ENCODE measurements at places on chromosomes 11 and 22.

DNA sequence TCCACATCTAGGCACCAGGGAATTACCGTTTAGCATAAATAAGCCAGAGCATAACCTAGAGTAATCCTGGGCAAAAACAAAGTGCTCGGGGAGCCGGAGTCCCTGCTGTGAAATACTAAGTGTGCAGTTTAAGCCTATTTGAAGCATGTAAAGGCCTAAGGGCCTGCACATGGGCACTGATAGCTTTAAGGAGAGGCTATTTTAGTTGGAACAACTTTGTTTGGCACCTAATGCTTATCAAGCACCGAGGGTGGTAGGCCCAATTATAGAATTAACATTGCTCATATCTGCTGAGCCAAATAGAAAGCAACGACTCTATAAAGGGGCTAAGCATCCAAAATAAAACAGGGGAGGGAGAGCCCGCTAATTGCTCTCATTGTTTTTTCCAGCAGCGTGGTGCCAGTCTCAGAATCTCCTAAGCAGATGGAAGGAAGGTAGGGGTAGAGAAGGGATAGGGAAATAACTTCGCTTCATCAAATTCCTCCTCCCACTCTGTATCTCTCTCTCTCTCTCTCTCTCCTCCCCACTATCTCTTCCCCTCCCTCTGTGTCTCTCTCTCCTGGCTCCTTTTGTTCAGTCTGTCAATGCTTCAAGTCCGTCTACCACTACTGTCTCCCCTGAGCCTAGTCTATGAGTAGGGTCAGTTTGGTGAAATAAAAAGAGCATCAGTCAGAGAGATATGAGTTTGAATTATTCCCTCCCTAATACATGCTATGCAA, 292.8 kb downstream of the NXPE2 start:
- DNase-seq: no peak

DNA sequence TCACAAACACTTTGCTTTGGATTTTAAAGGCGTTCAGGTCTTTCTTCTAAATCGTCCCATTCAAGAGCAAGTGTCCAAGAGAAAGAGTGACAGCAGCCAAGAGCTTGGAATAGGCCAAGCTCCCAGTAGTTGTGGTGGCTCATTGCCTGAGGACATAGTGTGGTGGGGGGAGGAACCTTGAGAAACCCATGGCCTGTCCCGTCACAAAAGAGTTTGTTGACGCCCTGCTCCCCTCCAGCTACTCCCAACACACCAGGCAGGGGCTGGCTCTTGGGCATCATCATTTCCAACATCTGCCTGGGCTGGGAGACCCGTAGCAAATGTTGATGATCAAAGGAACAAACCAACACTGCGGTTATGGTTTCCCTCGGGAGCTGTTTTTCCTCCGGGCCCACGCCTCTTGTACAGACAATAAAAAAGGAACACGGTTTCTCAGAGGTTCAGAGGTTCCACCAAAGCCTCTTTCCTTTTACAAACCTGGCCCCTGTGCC, 20.8 kb downstream of the FADS3 start:
- DNase-seq: no peak

DNA sequence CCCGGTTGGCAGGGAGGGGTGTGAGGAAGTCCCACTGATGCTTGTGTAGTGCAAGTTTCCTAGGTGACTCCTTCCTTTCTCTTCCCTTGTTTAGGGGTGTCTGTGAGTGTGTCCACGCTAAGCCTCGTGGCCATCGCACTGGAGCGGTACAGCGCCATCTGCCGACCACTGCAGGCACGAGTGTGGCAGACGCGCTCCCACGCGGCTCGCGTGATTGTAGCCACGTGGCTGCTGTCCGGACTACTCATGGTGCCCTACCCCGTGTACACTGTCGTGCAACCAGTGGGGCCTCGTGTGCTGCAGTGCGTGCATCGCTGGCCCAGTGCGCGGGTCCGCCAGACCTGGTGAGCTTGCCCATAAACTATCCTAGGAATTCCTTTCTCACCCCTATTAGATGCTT, 10.4 kb downstream of the CCKBR start:
- DNase-seq: no peak

DNA sequence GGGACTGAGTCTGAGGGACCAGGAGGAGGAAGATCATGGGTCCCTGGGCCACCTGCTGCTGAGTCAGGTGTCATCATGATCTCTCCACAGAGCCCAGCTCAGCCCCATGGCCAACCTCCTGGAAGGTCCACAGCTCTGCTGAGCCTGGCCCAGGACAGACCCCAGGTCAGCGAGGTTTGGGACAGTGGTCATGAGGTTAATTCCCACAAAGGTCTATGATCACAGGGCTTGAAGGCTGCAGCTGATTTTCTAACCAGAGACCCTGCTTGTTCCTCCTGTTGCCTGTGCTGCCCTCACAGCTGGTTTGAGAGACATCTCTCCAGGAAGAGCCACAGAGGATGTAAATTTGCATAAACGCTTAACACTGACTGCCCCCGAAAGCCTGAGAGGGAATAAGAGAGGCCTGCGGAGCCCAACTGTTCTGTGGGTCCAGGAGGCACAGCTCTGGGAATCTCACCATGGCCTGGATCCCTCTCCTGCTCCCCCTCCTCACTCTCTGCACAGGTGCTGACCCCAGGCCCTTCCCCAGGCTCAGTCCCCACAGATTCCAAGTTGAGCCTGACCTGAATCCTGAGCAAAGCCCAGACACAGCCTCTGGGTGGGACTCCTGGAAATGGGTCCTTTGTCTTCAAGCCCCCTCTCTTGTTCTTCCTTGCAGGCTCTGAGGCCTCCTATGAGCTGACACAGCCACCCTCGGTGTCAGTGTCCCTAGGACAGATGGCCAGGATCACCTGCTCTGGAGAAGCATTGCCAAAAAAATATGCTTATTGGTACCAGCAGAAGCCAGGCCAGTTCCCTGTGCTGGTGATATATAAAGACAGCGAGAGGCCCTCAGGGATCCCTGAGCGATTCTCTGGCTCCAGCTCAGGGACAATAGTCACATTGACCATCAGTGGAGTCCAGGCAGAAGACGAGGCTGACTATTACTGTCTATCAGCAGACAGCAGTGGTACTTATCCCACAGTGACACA, 102.8 kb downstream of the GGTLC2 start:
- DNase-seq: no peak

DNA sequence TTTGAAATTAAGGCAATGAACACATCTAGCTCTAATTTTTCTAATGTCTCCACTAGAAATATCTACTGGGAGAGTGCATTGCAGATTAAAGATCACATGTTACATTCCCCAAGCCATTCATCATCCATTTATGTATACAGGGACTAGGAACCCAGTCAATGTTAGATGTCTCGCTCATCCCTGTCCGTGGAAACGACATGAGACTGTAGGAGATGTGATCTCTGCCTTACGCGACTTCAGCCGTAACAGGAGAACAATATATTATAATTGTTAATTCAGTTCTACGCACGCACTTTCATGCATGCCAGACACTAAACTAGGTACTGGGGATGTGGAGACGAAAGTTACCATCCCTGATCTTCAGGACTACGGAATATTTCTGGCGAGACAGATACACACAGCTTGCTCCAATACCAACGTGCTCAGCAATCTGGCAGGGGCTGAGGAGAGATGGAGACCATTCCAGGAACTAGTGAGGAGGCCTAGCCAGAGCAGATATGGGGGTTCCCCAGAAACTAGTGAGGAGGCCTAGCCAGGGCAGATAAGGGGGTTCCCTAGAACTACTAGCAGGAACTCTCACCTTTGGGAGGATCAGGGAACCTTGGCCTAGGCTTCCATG, 706 bp downstream of the DCPS start:
- DNase-seq: no peak

DNA sequence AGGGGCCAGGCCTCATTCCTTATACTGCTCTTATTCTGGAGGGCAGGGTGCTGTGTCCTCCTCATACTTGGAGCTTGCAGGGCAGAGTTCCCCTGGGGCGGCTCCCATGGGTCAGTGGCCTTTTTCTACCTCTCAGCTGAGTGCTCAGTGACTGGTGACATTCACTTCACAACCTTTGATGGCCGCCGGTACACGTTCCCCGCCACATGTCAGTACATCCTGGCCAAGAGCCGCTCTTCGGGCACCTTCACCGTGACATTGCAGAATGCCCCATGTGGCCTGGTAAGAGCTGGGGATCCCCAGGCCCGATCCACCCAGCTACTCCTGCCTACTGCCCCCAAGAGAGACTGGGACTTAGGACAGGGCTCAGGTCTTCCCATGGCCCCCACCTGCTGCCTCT, 14.5 kb downstream of the OTOG start:
- no peak for DNase-seq

DNA sequence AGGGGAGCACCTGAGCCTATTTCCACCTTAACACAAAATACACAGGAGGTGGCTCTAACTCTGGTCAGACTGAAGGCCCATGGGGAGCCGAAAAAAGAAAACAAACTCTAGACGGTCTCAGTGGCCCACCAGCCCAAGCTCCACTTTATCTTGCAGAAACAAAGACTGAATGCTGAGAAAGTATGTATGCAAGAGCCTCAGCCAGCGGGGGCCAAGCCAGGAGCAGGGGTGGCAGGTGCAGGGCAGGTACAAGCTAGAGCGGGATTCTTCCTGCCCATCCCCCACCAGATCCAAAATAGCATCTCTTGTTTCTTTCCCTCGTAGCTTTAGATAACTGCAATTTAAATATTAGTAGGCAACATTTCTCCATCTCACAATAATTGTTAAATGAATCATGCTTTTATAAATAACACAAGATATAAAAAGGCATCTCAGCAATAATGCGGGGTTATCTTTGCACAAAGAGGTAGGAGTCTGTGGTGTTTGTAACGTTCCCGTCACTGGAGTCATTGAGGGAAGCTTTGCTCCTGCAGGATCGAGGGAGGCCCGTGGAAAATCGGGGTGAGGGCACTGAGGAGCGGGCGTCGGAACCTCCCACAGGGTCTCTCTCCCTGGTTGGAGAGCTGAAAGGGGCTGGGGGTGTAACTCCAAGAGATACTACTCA, 418.0 kb downstream of the SHANK2 start:
- no peak for DNase-seq

DNA sequence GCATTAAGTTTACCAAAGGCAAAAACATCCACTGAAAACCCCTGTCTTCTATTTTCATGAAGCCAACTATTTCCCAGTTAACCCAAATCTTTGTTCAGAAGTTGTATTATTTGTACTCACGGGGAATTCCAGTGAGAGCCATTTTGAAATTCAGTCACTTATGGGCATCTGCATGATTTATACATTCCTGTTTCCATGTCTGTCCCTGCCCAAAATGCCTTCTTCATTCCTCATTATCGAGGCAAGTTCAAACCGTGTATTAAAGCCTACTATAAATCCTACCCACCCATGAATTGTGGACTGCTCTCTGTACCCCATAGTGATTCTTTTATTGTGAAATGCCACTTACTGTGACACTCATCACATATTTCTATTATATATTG, 772.7 kb downstream of the DLG2 start:
- no peak for DNase-seq

DNA sequence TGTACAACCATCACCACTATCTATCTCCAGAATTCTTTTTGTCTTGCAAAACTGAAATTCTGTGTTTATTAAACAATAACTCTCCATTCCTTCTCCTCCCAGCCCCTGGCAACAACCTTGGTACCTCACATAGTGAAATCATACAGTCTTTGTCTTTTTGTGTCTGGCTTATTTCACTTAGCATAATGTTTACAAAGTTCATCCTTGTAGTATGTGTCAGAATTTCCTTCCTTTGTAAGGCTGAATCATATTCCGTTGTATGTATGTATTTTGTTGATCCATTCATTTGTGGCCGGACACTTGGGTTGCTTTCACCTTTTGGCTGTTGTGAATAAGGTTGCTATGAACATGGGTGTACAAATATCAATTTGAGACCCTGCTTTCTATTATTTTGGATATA, 243.7 kb upstream of the TBCEL start:
- DNase-seq: no peak

- DNase-seq: no peak
Measured at GRCh38 chr11:68433541-68433940, 27.0 kb upstream of the PPP6R3 start.

DNA sequence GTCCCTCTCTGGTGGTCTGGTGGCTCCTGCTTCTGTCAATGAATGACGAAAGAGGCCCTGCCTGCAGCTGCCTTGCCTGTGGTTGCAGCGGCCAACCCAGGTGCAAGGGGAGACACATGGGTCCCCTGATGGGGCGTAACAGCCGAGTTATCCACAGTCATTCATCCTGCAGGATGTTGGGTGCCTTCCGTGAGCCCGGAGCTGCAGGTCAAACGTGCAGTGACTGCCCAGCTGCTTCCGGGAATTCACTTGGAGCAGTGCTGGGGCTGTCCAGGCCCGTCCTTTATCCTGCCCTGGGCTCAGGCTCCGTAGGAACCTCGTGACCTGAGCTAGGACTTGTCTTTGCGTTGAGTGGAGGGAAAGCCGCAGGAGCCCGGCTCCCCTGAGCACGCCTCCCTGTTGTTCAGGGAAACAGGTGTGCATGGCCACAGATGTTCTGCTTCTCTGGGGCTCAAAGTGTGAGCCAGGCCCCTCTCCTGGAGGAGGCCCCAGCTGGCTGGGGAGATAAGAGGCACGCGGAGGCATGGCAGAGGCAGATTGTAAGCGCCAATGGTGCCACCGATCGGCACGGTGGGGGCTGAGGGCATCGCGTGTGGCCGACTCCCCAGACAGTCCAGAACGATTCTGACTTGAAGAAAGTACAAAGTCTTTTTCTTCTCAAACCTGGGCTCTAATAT, 635.4 kb downstream of the BRD1 start:
- DNase-seq: no peak

DNA sequence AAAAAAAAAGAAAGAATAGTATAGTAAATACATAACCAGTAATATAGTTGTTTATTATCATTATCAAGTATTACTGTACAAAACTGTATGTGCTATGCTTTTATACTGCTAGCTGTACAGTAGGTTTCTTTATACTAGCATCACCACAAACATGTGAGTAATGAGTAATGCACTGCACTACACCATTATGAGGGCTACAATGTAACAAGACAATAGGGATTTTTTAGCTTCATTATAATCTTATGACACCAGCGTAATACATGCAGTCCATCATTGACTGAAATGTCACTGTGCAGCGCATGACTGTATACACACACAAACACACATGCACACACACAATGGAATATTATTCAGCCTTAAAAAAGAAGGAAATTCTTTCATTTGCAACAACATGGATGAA, 111.5 kb upstream of the ZBED5 start:
- no peak for DNase-seq

- DNase-seq: no peak
Measured at GRCh38 chr22:45866646-45867117, 110.3 kb downstream of the WNT7B start.

- no peak for DNase-seq
Measured at GRCh38 chr11:117986981-117987574, 884 bp downstream of the IL10RA start.

DNA sequence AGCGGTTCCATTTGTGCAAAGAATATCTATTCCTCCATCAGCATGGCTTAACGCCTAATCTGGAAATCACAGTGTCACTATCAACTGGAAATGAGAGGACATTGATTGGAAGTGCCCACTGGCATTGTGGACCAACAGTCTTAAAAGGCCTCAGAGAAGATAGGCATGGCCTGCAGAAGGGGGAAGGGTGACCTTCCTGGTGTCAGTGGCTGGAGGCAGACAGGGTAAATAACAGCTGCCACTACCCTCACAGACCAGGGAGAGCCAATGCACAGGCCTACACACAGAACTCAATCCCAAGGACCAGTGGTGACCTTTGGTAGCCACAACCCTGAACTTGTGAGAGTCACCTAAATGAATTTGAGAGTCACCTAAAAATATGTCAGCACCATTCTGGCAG, 36.0 kb downstream of the DDIAS start:
- DNase-seq: no peak

- no peak for DNase-seq
Measured at GRCh38 chr11:126560221-126560620, 204.7 kb downstream of the ST3GAL4 start.

All from activated T-cell treated with anti-CD3 and anti-CD28 coated beads, Interleukin-2, amount 50 U/mL, for 1 hour (primary cell).